A549 treated with Mapracorat at 1 μM for 4 hours (cell line): ENCODE measurements at places on chromosomes 1 and 21. TPM values are rescaled to one million over a fixed set of nuclear protein-coding genes. Genes with fewer than 3 reads are reported as not detected.

Gene C1orf167
- total RNA-seq: not detected in 5 replicates

Gene OR2T33
- total RNA-seq: not detected in 5 replicates

Gene LCE1C
- not detected in 5 replicates for total RNA-seq

Gene OR6K2
- total RNA-seq: not detected in 5 replicates

Gene CASQ2
- not detected in 5 replicates for total RNA-seq

Gene CADM3
- 0.06 to 0.15 TPM (median 0.09 TPM) in 4 of 5 replicates, not detected in the other for total RNA-seq

Gene TIE1
- not detected in 5 replicates for total RNA-seq

Gene ERICH3
- total RNA-seq: not detected in 5 replicates

Gene NTRK1
- total RNA-seq: 0.08 to 0.18 TPM (median 0.13 TPM) in 3 of 5 replicates, not detected in the others

Gene LDLRAD1
- total RNA-seq: not detected in 5 replicates

Gene SLC25A24
- total RNA-seq: 21.2 to 29.7 TPM (median 28.6 TPM) in 5 replicates

Gene SAMSN1
- total RNA-seq: not detected in 5 replicates

Gene LYPLA2
- total RNA-seq: 54.7 to 57.9 TPM (median 55.0 TPM) in 5 replicates

Gene LCE1E
- total RNA-seq: 0.18 TPM in 1 of 5 replicates, not detected in the others

Gene GJA5
- 0.05 TPM in 1 of 5 replicates, not detected in the others for total RNA-seq

Gene SETSIP
- total RNA-seq: 0.22 TPM in 1 of 5 replicates, not detected in the others

Gene KCNA10
- not detected in 5 replicates for total RNA-seq

Gene E2F2
- total RNA-seq: 2.2 to 3.2 TPM (median 2.7 TPM) in 5 replicates

Gene FAM72C
- 4.3 to 5.7 TPM (median 4.7 TPM) in 5 replicates for total RNA-seq

Gene DNASE2B
- total RNA-seq: not detected in 5 replicates

Gene TSPAN2
- total RNA-seq: 0.94 to 1.5 TPM (median 1.1 TPM) in 5 replicates

Gene CACNA1E
- total RNA-seq: not detected in 5 replicates

Gene FAM151A
- total RNA-seq: 0.16 to 0.32 TPM (median 0.17 TPM) in 5 replicates

Gene UBL4B
- total RNA-seq: not detected in 5 replicates

Gene LRRC53
- not detected in 5 replicates for total RNA-seq

Gene TNFRSF8
- 0.09 to 0.16 TPM (median 0.13 TPM) in 5 replicates for total RNA-seq

Gene PLA2G2F
- total RNA-seq: not detected in 5 replicates

Gene ZBTB8A
- total RNA-seq: 3.4 to 4.9 TPM (median 4.0 TPM) in 5 replicates

Gene CD5L
- total RNA-seq: not detected in 5 replicates

Gene APCS
- not detected in 5 replicates for total RNA-seq

Gene VASH2
- 1.7 to 3.5 TPM (median 2.9 TPM) in 5 replicates for total RNA-seq

Gene ETNK2
- total RNA-seq: 10.6 to 13.7 TPM (median 12.6 TPM) in 5 replicates

Gene C1orf185
- not detected in 5 replicates for total RNA-seq
